ENCODE measurements at places on chromosomes 3 and 15.
A peak's percentile ranks its signal among the peaks of the same experiment; 100 is the strongest.

DNA sequence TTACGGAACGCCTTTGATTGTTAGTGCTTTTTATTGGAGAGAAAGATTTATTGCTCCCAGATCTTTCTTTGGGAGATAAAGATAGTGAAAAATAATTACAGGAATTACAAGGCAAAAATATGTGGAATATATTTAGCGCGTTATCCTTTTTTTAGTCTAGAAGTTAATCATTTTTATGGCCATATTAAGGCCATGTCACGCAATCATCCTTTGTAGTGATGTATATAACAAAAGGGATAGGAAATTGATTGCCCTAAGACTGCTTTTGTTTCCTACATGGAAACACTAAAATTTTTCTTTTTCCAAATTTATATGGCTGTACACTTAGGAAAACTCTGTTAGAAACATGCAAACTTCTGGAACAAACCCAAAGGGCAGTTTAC lies 1.5 kb downstream of the TRPC1 start:
- DNase-seq = no peak

DNA sequence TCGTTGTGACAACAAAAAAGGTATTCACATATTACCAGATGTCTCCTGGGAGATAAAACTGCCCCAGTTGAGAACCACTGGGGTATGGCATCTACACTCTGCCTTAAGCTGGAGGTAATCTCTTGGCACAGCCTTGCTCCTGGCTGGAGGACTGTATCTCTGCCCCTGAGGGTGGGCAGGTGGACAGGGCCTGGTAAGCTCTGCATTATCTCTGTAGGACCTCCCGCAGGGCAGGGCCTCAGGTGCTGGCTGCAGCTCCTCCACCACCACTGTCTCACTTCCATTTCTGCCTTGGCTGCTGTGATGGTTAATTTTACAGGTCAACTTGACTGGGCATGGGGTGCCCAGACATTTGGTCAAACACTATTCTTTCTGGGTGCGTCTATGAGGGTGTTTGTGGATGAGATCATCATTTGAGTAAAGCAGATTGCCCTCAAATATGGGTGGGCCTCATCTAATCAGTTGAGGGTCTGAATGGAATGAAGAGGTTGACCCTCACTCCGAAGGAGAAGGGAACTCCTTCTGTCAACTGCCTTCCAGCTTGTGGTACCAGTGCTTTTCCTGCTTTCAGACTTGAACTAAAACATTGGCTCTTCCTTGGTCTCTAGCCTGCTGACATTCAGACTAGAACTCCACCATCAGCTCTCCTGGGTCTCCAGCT lies 9.8 kb upstream of the RHCG start:
- DNase-seq = no peak

DNA sequence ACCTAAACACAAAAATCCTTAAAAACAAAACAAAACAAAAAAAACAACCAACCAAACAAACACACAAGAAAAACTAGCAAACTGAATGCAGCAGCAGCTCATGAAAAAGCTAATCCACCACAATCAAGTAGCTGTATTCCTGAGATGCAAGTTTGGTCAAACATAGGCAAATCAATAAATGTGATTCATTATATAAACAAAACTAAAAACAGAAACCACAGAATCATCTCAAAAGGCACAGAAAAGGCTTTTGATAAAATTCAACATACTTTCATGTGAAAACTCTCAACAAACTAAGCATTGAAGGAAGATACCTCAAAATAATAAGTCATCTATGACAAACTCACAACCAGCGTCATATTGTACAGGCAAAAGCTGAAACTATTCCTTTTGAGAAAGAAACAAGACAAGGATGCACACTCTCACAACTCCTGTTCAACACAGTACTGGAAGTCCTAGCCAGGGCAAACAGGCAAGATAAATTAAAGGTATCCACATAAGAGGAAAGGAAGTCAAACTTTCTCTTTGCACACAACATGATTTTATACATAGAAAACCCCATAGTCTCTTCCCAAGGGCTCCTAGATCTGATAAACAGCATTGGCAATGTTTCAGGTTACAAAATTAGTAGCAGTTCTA lies 495.1 kb upstream of the SGO1 start:
- DNase-seq = no peak

GRCh38 chr15:40354408-40355171 lies 3.4 kb upstream of the DISP2 start:
- DNase-seq = no peak

GRCh38 chr3:193932136-193932535 lies 203.8 kb upstream of the HES1 start:
- no peak for DNase-seq

- DNase-seq = no peak
These were observed 23.9 kb upstream of the TXNRD3 start for GRCh38 chr3:126678693-126679317.

- DNase-seq = no peak
These were observed 128.7 kb downstream of the DMXL2 start for GRCh38 chr15:51493892-51494291.

- DNase-seq = no peak
These were observed 140.4 kb downstream of the CHDH start for GRCh38 chr3:53705774-53706173.

- no peak for DNase-seq
These were observed 218.5 kb upstream of the PRICKLE2 start for GRCh38 chr3:64443546-64444381.

DNA sequence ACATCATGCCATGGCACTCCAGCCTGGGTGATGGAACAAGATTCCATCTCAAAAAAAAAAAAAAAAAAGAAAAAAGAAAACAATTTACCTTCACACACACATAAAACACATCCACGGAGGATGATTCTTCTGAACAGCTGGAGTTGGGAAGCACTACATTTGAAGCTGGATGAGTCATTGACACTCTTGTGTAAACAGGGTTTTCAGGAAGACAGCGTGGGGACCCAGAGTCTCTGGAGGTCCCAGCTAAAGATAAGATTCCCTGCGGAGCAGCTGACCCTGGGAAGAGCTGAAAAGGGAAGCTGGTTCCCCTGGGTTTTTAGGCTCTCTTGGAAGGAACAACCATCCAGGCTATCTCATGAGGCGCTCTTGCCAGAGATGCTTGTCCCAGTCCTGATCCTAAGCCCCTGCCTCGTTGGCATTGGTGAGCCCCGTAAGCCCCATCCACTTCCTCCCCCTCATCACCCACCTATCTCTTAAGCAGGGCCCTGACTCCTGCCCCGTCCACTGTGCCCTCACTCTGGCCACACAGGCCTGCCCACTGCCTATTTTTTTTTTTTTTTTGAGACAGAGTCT lies 32.0 kb upstream of the FURIN start:
- DNase-seq = no peak

DNA sequence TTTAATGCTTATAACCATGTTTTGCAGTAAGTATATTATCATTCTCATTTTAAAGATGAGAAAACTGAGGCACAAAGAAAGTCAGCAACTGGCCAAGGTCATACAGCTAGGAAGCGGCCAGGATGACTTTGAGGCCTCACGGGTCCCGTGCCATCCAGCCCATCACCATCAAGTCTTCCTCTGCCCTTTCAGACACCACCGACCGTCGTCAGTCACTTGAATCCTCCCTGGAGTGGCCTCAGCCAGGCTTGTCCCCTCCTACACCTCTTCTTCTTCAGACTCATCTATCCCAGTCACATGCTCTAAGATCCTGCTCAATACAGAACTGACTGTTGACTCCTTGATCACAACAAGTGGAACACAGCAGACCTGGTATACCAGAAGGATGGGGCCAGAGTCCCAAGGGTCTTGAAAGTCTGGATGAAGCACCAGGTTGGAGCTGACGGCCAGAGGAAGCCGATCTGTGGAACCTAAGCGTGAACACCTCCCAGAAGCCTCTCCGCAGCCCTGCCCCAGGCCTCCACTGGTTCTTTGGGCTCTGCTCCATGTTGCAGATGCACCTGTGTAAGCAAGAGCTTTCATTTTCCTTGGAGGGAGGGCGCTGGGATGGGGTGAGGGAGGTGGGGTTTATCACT lies 22.1 kb downstream of the ITGA11 start:
- no peak for DNase-seq

DNA sequence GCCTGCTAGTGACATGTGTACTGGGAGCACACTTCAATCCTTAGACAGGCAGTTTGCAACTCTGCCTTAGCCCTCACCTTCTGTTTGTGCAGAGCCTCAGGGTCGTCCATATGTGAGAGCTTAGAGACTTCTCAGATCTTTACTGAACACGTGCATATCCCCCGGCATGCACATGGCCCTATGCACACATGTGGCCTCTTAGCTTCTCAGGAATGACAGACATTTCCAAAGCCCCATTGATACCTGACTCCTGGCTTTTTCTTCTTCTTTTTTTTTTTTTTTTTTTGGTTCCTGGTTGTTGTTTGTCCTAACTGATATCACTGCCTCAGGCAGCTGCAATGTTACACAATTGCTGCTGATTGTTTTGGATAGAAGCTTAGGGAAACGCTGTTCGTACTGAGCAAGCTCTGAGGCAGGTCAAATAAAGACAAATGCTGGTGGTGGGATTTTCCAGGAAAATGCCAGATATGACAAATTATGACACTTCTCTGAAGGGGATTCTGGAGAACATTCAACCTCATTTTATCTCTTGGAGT lies 107.2 kb upstream of the RGMA start:
- DNase-seq = no peak

DNA sequence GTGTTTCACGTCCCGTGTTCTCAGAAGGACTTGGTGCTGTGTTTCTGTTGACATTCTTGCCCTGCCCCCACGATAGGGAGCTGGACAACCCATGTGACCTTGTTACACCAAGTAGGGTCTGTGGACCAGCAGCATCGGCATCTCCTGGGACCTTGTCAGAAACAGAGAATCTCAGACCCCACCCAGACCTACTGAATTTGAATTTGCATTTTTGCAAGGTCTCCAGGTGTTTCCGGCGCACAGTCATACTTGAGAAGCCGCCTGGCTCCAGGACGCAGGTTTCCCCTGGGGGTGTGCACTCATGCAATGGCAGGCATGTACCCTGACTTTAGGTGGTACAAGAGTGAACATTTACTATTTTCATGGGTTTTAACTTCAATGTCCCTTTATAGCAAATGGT lies 117.9 kb downstream of the TLE3 start:
- DNase-seq = no peak

DNA sequence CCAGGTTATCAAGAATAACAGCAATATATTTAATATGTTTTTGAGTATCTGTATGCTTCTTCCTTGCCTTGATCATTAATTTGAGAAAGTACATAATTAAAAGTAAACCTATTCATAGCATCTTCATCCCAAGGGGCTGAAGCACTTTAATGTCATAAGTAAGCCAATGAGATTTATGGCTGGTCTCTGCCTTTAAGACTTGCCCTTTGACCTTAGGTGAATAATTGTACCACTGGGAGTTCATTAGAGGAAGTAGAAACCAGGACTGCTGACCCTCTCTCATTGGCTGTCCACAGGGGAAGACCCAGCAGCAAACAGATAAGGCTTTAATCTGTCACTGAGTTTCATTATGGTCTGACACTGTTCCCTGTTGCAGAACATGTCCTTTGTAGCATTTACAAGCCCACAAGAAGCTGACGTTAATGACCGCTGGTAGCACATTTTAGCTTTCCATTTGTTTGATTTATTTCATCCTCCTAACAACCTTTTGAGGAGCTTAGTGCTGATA lies 16.3 kb upstream of the ERC2 start:
- DNase-seq = no peak

DNA sequence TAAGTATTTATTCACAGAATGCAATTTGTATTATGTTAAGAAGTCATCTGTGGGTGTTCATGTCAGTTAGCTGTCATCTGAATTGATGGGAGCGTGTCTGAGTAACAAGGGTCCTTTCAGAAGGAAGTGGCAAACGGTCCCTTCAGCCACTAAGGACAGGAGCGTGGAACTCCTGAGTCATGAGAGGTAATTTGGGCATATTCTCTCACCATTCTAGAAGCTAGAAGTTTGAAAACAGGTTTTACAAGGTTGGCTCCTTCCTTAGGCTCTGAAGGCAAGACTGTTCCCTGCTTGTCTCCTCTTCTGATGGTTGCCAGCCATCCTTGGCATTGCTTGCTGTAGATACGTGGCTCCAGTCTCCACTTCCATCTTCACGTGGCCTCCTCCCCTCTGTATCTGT lies 19.7 kb downstream of the ABHD2 start:
- DNase-seq = no peak

DNA sequence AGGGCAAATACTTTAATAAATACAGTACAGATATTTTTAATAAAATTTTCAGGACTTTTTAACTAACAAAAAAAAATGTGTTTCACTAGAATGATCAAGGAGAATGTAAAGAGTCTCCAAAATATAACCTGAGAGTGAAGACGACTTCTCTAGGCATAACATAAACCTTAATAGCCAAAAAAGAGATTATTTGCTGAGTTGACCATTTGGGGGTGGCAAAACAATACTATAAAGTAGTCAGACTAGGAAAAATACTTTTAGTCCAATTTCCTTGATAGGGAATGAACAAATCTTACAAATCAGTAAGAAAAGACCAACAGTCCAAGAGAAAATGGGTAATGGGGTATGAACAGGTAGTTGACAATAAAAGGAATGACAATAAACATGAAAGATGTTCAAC lies 29.4 kb upstream of the GATM start:
- no peak for DNase-seq

DNA sequence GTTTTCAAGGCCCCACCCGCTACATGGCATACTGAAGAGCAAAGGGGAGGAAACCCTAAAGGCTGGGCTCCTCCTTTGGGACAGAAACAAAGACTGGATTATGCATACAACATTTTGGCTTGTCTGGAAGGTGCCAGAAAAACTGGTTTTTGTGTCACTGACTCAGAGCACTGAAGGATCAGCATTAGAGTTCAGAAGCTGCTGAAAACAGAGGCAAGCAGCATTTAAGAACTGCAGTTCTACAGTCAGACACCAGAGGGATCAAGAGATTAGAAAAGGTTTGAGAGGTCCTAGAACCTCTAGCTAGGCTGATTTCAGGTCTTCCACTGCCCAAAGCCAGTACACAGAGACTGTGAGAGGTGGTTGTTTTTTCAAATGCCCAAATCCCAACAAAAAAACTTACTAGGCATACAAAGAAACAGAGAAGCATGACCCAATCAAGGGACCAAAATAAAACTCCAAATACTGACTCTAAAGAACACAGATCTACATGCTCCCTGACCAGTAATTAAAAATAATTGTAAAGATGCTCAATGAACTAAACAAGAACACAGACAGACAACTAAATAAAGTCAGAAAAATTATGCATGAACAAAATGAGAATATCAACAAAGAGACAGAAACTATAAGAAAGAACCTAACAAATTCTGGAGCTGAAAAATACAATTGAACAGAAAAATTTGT lies 91.2 kb downstream of the SENP2 start:
- DNase-seq = peak; percentile 81
